ENCODE measurements at places on chromosomes 3 and 15.

DNA sequence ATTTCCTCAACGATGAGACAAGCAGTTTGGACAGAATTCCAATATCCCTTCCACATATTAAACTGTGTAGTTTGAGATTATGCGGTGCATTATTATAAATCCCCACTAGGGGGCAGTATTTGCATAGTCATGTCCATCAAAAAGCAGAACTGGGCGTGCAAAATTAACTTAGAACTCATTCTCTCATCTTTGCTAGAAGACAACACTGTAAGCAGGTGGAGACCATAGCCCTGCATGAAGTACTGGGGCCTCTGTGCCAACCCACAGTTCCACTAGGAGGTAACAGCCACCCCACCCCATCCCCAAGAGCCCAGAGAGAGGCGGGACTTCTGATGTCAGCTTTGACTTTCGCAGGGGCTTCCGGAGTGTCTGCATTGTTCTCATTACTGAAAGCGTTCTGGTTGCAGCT is 106.6 kb upstream of the TMC3 start:
- DNase-seq, result peak; percentile 39

- DNase-seq, result no peak
These were observed 234.2 kb downstream of the WNT5A start for GRCh38 chr3:55252921-55253320.

DNA sequence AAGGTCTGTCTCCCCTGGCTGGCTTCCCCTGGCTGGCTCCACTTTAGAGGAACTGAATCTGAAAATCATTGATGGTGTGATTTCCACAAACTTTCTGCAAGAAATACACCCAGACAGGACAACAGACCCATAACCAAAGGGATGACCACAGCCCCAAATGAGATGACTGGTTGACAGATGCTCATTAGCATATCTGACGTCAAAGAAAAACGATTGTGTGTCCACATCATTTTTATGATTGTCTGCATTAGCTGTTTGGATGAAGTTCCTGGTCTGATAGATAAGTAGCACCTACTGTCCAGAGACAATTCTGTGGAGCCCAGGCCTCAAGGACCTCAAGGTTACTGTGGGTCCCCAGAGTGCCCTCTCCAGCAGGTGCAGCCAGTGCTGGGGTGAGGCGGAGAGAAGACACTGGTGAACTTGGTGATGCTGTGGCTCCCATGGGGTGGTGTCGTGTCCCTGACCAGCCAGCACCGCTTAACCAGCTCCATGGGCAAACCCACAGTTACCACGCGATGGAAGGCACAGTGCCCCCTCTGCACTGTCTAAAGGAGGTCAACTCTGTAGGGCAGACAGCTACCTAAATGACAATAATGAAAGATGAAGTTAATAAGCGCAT is 127.4 kb downstream of the NSMCE3 start:
- no peak for DNase-seq

DNA sequence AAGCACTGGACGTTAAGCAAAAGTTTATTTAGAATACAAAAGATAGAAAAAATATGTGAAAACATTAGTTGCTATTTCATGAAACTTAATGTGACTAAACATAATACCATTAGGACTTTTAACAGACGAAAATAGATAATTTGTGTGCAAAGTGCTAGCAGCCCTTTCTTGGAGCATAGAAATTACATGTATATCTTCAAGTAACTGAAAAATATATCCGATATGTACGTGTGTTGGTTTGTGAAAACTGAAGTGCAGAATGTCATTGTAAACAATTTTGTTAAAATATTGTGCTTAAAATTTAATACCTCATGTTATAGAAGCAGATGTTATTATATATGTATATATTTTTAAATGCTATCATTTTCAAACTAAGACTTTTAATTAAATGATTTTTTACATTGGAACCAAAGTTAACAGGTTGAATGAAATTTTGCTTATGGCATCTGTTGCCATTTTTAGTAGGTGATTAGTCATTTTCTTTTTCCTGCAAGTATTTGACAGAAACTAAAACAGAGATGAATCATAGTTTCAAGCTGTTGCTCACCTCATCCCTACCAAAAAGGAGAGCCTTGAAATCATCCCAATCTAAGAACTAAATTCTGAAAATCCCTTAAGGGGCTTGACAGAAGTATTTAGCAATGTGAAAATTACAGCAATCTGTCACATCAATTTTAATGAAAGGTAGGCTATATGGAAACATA is 334.8 kb downstream of the NAALADL2 start:
- DNase-seq, result no peak

GRCh38 chr15:87461631-87462030 is 794.9 kb downstream of the NTRK3 start:
- DNase-seq, result no peak

GRCh38 chr3:86969500-86970189 is 21.3 kb downstream of the VGLL3 start:
- DNase-seq, result peak; percentile 49

DNA sequence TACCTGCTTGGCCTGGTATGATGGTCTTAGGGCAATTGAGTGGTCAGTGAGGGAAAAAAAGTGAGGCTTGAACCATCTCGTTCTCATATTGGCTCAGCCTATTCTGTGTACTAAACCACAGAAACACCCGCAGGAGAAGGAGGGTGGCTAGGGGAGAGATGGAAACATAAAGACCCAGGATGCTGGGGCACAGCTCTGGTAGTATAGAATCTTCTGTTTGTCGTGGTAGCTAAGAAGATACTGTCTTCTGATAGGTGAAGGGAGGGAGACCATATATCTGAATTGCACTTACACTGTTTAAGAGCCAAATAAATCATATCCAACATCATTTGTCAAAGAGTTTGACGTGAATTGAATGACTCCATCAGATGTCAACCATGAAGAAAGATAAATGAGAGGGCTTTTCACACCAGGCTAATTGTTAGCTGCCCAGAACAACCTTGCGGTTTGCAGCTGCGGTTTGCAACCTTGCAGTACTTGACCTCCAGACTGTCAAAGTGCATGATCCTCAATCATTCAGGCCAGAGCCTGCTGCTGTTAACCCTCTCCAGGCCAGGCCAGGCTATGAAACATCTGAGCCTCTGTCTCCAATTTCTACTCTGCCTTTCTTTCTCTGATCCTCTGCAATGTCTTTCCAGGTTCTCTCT is 40.9 kb upstream of the PIK3R4 start:
- DNase-seq, result peak; percentile 16

DNA sequence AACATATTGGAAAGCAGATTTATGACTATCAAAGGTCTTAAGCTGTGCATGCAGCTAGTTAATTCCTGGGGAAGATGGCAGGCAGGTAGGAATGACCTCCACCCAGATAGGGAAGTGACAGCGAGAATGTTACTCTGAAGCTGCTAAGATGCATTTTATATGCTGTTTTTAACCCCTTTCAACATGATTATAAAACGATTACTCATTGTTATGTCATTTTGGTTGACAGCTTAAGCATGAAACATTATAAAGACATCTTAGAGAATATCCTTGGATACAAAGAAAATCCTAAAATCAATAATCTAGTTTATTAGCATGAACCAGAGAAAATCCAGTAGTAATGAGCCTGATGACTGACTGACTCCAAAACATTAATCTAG is 220.5 kb downstream of the NR1D2 start:
- no peak for DNase-seq

GRCh38 chr15:34729886-34730285 is 24.9 kb downstream of the GJD2 start:
- no peak for DNase-seq

- no peak for DNase-seq
These were observed 144.8 kb downstream of the SUCLG2 start for GRCh38 chr3:67509471-67510075.

- no peak for DNase-seq
These were observed 39.9 kb downstream of the AMOTL2 start for GRCh38 chr3:134334231-134334900.

- no peak for DNase-seq
These were observed 15.8 kb downstream of the XXYLT1 start for GRCh38 chr3:195255176-195255500.

GRCh38 chr3:18840535-18841137 is 307.7 kb upstream of the KCNH8 start:
- no peak for DNase-seq

GRCh38 chr3:153649286-153649839 is 471.8 kb upstream of the ARHGEF26 start:
- DNase-seq, result no peak

- DNase-seq, result no peak
These were observed 172.3 kb upstream of the TSC22D2 start for GRCh38 chr3:150235799-150236198.

GRCh38 chr3:126013751-126014156 is 44.8 kb downstream of the ROPN1B start:
- DNase-seq, result no peak

DNA sequence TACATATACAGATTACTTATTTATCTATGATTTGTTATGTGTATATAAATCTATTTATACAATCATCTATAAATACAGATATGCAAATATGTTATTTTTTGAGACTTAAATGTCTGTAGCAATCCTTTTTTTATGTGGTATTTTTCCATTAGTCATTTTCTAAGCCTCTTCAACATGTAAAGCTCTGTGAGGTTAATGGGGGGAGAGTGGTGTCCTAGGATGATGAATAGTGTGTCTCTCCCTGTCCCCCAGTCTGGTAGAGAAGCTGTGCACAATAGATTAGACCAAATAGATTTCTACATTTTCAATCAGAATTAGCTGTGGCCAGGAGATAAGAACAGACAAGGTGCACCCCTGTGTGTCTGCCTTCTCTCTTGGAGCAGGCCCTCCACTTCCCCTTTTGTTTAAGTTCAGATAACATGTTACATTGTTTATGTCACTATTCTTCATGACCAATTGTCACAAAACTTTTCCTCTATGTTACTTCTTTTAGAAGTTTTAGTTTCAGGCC is 453.9 kb downstream of the LPP start:
- DNase-seq, result peak; percentile 41

DNA sequence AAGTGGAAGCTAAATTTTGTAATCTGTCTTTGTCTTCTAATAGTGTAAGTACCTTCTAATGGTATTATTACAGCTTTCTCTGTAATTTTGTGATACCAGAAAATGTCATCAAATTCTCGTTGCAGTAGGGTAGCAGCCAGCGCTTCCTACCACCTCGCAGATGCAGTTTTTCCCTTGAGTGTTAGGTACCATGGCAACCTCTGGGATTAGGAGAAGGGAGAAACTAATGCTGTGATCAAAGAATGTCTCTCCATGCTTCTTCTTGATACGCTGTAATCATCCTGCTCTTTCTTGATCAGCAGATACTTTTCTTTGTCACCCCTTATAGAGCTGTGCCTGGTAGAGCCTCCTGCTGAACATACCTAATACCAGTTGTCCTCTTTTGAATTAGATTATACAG is 27.7 kb downstream of the SRP14 start:
- no peak for DNase-seq

- DNase-seq, result no peak
These were observed 18.3 kb upstream of the ONECUT1 start for GRCh38 chr15:52808441-52808840.

- DNase-seq, result peak; percentile 89
These were observed 43.1 kb downstream of the MTHFS start for GRCh38 chr15:79853492-79854328.

- no peak for DNase-seq
These were observed 118.7 kb downstream of the NUP210 start for GRCh38 chr3:13301286-13301987.

GRCh38 chr3:33317963-33318709 is 40.9 kb downstream of the FBXL2 start:
- DNase-seq, result no peak

DNA sequence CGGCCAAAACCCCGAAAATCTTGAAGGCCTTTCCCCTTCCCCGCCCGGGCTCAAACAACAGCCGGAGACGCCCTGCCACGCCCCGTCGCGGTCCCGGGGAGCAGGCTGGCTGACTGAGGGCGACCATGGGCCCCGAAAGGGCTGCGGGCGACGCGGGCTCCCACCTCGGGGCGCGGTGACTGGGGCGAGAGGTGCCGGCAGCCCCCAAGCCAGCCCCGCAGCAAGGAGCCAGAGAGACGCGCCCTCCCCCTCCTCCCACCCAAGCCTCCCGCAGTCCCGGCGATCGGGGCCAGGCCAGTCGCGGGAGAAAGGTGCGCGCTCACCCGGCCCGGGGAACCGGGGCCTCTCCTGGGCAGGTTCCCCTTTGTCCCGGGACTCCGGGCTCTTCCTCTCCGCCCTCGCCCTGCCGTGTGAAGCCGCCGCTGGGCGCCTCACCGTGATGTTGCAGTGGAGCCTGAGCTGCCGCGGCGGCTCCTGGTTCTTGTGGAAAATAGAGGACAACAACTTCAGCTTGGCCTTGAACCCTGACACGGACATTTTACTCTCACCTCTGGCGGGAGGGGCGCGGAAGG is 30.6 kb upstream of the ZSCAN2 start:
- peak; percentile 76 for DNase-seq

DNA sequence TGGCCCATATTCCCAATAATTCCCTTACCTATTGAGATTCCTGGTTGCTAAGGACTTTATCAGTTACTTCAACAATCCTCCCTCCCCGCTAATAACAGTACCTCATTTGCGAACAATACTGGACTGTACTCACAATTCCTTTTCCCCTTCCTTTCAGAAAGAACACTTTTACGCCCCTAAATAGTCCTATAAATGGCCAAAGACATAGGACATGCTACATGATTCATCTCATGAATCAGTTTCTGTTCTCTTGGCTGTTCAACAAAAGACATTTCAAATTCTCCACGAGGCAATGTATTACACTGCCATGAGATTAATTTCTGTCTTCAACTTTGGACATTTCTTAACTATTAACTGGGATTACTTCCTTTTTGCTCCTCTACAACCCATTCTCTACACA is 264.4 kb downstream of the TIGIT start:
- no peak for DNase-seq

- no peak for DNase-seq
These were observed 611.9 kb upstream of the CCDC54 start for GRCh38 chr3:106765342-106765741.

DNA sequence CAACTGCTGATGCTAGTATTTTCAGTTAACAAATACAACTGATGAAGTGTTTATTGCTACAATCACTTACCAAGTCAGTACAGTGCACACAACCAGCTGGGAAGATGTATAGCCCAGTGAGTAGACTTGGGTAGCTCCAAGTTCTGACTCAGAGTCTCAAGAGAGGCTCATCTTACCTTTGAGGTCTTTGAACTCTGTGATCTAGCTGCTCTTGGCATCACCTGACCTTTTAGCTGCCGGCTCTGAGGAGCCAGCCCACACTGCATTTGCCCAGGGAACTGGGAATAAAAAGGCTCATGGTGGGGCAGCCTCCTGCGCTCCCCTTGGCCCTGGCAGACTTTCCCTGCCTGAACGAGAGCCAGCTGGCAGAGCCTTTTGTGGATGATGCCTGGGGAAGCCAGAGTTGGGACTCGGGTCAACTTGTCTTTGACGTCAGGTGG is 82.6 kb downstream of the CEMIP start:
- DNase-seq, result no peak

GRCh38 chr3:148880681-148881080 is 15.6 kb downstream of the CPA3 start:
- peak; percentile 53 for DNase-seq

GRCh38 chr3:110677506-110677905 is 394.1 kb upstream of the NECTIN3 start:
- DNase-seq, result no peak

DNA sequence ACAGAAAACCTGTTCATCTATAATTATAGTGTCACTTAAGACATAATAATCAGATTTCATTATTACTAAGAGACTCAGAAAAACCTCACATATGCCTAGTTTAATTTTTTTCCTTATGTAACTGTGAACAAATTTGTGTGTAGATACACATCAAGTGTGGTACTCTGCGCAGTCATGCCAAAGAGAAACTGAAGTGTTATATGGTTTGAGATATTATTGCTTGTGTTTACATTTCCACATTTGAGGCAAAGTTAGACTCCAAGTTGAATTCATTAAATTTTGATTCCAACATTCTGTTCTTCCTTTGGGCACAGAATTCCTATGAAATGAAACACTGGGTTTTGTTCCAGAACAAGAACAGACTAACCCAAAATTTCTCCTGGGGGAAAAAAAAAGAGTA is 2.2 kb downstream of the MBNL1 start:
- DNase-seq, result peak; percentile 76

All from erythroblast (primary cell).